ENCODE measurements at places on chromosomes 11 and 22. TPM values are rescaled to one million over a fixed set of nuclear protein-coding genes. Genes with fewer than 3 reads are reported as not detected.

DNA sequence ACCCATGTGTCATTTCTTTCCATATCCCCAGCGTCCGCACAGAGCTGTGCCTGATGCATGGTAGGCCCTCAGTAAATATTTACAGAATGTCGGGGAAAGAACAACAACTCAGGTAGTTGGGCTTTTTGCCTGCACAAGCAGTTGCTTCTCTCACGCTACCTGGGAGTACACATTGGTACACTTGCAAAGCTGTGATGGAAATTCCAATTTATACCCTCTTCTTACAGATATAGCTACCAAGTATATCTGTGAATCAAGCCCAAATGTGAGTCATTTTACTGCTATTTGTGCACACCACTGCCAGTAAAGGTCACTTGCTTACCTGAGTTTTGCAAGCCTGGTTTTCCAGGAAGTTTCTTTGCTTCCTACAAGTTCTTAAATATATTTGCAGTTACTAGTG, 333.0 kb upstream of the NARS2 start:
- DNase-seq, result no peak

DNA sequence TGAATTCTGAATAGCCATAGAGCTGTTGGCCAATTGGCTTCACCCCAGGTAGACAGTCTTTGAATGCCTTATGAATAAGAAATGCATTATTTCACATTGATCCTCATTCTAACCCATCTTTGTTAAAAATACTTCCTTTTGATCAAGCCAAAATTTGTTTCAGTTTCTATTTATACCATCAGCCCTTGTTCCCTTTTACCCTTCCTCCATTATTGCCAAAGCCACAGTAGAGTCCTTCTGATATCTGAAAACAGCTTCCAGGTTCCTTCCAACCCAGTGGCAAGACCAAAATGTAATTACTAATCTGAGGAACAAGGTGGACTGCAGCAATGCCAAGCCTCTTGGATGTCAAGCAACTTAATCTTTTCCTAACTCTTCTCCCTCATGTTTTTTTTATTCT, 458.8 kb downstream of the BUD13 start:
- no peak for DNase-seq

PANX2 gene
- total RNA-seq, result 3.5 TPM

CARNS1 gene
- 2.3 TPM for total RNA-seq

SMIM35 gene
- total RNA-seq, result 0.40 TPM

RAG2 gene
- not detected for total RNA-seq

C22orf23 gene
- total RNA-seq, result not detected

- DNase-seq, result no peak
Measured at GRCh38 chr11:33685082-33685481, 15.5 kb downstream of the C11orf91 start.
